CD4-positive, alpha-beta T cell treated with Interleukin-2 at 100 ng/mL for 4 hours (primary cell): ENCODE measurements at places on chromosomes 5 and 9.

DNA sequence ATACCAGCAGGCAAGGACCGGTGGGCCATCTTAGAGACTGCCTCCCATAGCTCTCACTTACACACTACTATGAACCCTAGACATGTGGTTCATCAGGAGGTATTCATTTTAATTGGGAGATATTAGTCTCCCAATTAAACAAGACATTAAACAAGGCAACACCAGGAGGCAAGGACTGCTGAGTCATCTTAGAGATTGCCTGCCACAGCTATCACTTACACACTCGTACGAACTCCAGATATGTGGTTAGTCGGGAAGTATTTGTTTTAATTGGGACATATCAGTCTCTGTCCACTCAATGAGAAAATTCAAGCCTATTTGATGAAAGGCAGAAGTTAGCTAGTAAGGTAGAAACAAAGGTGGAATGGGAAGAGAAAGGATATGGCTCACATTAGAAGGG is 343.9 kb downstream of the NFIB start:
- no peak for DNase-seq

DNA sequence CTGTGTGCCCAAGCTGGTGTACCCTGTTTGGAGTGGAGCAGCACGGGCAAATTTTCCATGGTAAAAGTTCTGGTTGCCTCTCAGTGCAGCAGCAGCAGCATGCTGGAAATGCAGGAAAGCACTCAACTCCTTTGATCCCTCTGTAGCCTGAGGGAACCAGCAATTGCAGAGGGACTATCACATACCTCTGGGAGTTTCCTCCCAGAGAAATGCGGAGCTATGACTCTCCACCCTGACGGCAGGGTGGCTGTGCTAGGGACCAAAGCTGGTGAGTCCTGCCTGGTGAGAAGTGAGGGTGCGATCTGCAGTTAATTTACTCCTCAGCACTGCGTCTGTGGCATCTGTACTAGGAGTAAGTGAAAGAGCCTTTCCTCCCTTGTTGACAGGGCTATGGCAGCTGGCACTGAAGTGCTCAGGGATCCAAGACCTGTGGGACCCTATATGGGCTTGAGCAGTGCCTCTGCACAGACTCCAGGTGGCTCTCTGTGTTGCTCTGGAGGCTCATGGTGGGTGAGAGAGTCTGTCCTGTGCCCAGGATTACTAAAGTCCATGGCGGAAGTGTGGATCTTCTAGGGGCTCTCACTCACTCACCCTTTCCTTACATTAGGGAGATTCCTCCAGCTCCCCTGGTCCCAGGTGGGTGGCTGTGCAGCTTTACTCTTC is 601.2 kb upstream of the TYRP1 start:
- no peak for DNase-seq

GRCh38 chr9:72583370-72583769 is 62.0 kb downstream of the TMC1 start:
- no peak for DNase-seq

- no peak for DNase-seq
These were observed 34.3 kb upstream of the OLFM1 start for GRCh38 chr9:135053133-135053532.

- DNase-seq = no peak
These were observed 146.7 kb downstream of the YTHDC2 start for GRCh38 chr5:113660206-113660605.

GRCh38 chr9:137972988-137973470 is 95.4 kb downstream of the CACNA1B start:
- DNase-seq = no peak

DNA sequence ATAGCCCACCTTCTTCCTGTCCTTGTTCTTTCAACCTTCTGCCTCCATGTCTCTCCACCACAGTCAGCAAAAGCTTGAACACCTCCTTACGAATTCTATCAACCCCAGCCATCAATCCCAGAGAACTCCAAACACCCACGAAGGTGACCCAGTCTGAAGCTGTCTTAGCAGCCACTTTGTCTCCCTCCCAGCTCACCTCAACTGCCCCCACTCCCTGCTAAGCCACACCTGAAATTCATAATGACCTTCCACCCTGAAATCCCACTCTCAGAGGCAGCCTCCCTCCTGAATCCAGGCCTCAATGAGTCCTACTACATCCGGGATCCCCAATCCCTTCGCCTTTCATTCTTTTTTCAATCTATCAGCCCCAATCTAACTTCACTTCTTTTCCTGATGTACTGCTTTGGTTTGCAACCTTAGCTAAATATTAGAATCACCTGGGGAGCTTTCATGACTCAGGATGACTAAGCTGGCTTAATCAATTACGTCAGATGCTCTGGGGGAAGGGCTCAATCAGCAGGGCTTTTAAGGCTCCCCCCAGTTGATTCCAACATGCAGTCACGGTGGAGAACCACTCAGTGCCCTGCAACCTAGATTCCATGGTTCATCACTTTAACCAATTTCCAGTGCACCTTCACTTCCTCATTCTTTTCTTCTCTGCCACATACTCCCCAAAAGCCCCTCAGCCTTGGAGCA is 32.2 kb downstream of the BHMT start:
- no peak for DNase-seq

DNA sequence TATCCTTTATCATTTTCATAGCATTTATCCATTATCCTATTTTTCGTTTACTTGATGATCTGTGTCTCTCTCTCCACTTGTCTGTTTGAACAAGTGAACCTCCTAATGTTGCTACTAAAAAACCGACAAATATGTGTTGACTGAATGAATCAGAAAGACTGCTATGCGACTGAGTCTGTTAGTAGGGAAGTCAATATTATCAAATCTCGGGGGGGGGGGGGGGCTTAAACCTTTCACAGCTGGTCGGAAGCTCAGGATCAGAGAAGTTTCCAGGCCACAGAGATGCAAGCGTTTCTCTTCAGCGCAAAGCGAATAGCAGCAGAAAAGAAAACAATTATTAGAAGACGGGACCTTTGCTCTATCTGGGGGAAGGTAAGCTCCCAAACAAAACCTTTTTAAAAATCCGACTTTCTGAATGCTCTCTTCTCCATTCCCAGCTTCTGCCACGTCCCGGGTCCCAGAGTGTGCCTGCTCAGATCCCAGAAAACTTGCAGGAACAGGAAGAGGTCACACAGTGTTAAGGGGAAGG is 412 bp downstream of the RIOK2 start:
- peak; percentile 16 for DNase-seq

GRCh38 chr9:100397529-100398266 is 29.2 kb upstream of the MSANTD3 start:
- no peak for DNase-seq

DNA sequence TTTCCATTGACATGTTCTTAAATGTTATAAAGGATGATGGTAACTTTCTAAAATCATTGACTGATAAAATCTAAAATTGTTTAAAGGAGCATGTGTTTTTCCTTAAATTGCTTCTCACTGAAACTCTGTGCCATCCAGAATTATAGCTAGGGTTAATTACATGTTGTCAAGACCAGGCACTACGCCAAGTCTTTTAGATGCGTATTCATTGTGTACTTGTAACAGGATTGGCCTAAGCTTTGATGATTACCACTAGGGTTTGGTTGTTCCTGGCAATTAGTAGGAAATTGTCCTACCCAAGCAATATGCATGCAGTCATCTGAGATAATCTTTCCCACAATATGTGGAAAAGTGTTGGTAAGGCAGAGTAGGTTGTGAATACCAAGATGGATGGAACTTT is 43.8 kb downstream of the PRKACG start:
- no peak for DNase-seq

GRCh38 chr5:96001262-96001661 is 39.6 kb upstream of the ELL2 start:
- no peak for DNase-seq

- DNase-seq = no peak
These were observed 43.4 kb downstream of the ERBIN start for GRCh38 chr5:65969539-65970393.

DNA sequence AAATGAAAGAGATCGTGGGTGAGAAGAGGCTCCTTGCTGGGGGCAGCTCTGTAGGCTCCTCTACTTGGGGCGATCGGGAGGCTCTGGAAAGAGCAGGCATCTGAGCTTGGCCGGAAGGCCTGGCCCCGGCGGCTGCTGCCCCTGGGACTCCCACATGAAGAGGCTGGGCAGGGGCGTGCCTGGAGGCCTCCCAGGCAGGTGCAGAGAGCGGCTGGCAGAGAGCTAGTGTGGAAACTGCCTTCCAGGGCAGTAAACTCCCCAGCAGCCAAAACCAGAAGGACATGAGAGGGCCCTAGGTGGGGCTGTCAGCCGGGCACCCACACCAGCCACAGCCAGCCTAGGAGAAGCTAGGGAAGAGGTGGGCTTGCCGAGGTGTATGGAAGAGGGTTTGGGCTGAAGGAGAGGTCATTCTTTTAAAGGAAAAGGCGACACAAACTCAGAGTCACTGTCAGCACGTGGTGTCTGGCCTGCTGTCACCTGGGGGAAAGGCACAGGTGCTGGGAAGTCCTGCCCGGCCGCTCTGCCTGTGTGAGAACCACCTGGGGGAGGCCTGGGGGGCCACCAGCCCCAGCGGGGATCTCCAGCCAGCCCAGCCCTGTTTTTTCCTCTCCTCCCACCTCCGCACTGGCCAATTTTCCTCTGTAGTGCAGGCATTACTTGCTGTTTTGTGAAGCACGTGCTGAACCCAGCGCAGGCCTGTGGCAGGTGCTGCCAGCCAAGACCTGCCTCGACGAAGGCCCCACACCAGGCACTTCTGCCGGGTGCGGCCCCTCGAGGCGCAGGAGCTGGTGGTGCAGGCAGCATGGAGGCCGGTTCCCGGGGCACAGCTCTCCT is 44.8 kb upstream of the EGFL7 start:
- DNase-seq = no peak

GRCh38 chr5:125348936-125349831 is 602.7 kb upstream of the ZNF608 start:
- no peak for DNase-seq

DNA sequence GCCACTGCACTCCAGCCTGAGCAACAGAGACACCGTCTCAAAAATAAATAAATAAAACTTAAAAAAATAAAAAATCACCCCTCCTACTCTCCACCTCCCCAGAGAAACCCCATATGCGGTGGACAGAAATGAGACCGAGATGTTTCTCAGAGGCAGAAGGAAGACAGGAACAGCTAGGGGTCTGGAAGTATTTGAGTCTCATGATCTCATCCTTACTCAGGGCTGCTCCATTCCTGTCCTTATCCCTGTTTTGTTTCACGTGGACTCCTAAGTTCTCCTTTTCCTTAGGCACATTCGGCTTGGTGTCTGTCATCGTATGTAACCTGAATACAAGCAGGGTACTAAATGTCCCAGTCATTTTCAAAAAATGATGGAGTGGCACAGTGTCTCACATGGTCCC is 76.1 kb downstream of the C9orf50 start:
- DNase-seq = no peak
